ENCODE measurements at places on chromosomes 1 and 21.

GRCh38 chr21:26451081-26451740, 121.9 kb downstream of the CYYR1 start:
- no peak for DNase-seq

- DNase-seq: no peak
Observed at GRCh38 chr21:26055841-26056264, 114.7 kb downstream of the APP start.

- DNase-seq: no peak
Observed at GRCh38 chr1:161502641-161503393, 2.4 kb upstream of the FCGR2A start.

DNA sequence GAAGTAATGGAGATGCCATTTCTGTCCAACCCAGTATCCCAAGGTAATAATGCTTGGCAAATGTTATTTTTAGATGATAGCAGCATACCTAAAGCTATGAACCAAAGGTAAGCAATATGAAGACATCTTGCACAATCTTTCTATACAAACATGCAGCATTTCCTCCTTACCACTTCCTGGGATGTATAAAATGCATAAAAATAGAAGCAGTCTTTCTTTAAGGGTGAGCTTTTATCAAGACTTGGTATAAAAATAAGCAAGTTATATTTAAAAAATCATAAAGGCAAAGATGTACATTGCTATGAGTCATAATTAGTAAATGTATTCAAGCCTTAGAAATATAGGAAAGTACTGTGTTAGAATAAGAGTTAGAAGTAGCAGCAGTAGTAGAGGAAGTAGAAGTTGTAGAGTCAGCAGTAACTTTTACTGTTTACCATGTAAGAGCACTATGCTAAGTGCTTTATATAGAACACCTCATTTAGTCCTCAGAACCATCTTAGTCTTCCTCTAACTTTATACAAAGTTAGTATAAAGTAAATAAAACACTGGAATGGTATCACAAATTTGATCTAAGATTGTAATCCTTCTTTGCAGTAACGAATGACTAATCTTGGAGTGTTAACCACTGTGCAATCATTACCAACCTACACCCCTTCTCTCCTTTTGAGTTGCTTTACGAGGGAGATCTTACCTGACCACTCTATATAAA, 371.3 kb downstream of the VAV3 start:
- no peak for DNase-seq

Measured in putamen (tissue), 1 donor.